Renal cortex interstitium (tissue), 15 donors: ENCODE measurements at places on chromosomes 5 and 9. TPM values are rescaled to one million over a fixed set of nuclear protein-coding genes. Genes with fewer than 3 reads are reported as not detected.

DNA sequence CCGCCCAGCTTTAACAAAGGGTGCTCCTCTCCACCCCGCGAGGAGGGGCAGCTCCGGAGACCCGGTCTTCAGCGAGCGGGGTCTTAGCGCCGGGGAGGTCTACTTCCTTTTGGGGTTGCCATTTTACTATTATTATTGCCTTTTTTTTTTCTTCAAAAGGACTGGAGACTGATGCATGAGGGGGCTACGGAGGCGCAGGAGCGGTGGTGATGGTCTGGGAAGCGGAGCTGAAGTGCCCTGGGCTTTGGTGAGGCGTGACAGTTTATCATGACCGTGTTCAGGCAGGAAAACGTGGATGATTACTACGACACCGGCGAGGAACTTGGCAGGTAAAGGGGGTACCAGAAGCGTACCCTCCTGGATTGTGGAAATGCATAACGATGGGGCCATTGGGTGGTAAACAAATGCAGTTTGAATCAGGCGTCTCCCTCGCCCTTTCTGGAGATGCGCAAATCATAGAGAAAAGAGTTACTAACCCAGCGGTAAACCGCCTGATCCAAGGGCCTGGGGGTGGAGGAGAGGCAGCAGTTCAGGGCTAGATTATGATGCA lies 1.2 kb downstream of the DAPK1 start:
- no peak for DNase-seq

DNA sequence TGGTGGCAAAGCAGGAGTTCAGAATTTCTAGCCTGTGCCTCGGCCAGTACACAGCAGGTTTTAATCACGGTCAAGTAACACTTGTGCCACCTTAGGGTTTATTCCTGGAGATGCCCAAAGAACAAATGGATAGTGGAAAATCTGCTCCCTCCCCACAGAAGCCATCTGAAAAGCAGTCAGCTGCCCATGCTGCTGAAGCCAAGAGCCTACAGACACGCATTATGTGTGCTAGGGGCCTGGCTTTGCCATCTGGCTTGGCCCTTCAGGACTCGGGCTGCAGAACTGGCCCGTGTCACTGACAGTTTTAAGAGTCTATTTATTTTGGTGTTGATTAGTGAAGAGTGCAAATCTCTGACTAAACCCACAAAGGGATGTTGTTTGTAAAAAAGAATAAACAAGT lies 11.1 kb downstream of the ARSB start:
- DNase-seq, result no peak

The PRKACG gene
- polyA plus RNA-seq, result not detected

GRCh38 chr5:180360078-180360957 lies 7.2 kb upstream of the GFPT2 start:
- no peak for DNase-seq

The ZDHHC21 gene
- polyA plus RNA-seq, result 15.4 TPM

The PIP5K1B gene
- 6.6 TPM for polyA plus RNA-seq

- no peak for DNase-seq
Measured at GRCh38 chr5:115602591-115603125, 379 bp upstream of the TICAM2 start.

The GMCL2 gene
- polyA plus RNA-seq, result 0.04 TPM

GRCh38 chr9:136471802-136472487 lies 10.9 kb downstream of the SEC16A start:
- no peak for DNase-seq

GRCh38 chr5:175202463-175203068 lies 241.4 kb downstream of the DRD1 start:
- peak; percentile 38 for DNase-seq

- DNase-seq, result no peak
Measured at GRCh38 chr5:114316167-114316566, 45.7 kb upstream of the KCNN2 start.

The C9orf50 gene
- polyA plus RNA-seq, result 0.69 TPM

- no peak for DNase-seq
Measured at GRCh38 chr9:97558701-97559101, 57.2 kb downstream of the TMOD1 start.

GRCh38 chr9:110835859-110836271 lies 167.3 kb downstream of the MUSK start:
- no peak for DNase-seq

GRCh38 chr9:135701067-135701958 lies 672 bp upstream of the KCNT1 start:
- no peak for DNase-seq

DNA sequence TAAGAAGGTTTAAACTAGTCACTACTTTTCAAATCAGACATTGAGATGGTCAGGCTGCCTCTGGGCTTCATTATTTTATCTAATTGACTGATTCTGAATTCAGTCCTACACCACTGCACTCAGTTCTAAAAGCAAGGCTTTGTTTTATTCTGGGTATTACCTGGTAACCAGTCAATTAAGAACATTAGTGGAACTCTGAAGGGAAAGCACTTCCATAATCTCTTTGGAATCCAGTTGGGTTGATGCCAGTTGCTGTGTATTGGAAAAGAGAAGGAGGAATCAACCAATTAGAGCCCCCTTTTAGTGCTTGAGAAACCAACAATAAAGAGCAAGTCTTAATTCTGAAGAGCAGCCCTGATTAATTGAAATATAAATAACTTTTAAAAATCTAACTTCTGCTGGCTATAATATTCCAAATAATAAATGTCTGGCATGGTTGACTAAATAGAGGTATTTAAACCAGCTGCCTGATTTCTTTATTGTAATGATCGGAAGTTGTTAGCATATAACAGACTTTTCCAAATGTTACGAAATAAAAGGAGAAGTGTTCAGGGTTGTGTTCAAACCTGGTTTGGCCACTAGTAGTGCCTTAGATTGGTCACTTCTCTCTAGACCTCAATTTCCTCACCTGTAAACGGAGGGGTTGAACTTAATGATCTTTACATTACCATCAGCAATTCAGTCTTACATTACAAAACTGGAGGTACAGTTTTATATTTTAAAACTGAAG lies 32.0 kb downstream of the CPEB4 start:
- DNase-seq, result no peak

- no peak for DNase-seq
Measured at GRCh38 chr9:76980566-76980965, 38.9 kb upstream of the FOXB2 start.

- DNase-seq, result no peak
Measured at GRCh38 chr9:125960626-125961025, 213.5 kb downstream of the PBX3 start.

GRCh38 chr5:128796506-128796905 lies 168.8 kb upstream of the SLC27A6 start:
- no peak for DNase-seq

GRCh38 chr5:43415935-43416802 lies 4.0 kb upstream of the CCL28 start:
- DNase-seq, result no peak

The PCDHGB2 gene
- polyA plus RNA-seq, result 4.3 TPM

The TAF1L gene
- polyA plus RNA-seq, result 0.15 TPM

DNA sequence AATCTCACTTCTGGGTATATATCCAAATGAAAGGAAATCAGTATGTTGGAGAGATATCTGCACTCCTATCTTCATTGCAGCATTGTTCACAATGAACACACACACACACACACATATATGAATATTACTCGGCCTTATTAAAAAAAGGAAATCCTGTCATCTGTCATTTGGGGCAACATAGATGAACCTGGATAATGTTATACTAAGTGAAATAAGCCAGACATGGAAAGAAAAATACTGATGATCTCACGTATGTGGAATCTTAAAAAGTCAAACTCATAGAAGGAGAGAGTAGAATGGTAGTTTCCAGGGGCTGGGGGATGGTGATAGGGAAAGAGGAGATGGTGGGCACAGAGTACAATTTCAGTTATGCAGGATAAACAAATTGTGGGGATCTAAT lies 100.3 kb downstream of the EMB start:
- no peak for DNase-seq

The ELOVL7 gene
- polyA plus RNA-seq, result 20.5 TPM

The SIGMAR1 gene
- polyA plus RNA-seq, result 46.9 TPM

GRCh38 chr9:115891929-115892328 lies 261.7 kb upstream of the PAPPA start:
- DNase-seq, result no peak

The DBH gene
- polyA plus RNA-seq, result 0.95 TPM

DNA sequence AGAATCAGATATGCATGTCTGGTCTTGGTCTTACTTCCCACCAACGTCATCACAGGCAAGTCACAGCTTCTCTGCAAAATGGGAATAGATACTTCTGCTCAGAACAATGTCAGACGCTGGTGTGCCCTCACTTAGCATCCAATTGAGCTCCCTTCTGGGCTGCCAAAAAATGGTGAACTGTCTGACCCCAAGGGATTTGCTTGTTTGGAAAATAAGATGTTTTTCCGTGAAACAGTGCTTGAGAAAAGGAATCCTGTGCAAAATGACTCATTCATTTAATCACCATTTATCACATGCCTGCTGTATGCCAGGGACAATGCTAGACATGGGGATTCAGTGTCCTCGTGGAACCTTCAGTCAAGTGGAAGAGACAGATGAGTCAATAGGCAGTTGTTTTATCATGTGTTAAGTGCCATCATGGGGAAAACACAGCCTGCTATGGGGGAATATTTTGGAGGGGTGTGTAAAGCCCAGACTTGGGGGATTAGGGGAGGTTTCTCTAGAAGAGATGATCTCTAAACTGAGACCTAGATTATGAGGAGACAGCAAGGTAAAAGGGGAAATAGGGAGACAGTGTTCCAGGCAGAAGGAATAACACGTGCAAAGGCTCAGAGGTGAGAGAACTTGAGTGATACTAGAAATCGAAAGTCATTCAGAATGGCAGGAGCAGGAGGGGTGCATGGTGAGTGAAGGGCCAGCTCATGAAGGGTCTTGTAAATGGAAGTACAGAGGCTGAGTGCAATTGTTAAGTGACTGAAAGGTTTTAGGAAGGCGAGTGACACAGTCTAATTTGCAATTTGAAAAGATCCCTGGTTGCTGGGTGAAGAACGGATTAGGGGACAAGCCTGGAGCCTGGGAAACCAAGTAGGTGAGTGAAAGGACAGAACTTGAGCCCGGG lies 3.9 kb downstream of the NIPAL4 start:
- DNase-seq, result no peak

GRCh38 chr5:123651234-123651633 lies 139.3 kb downstream of the CSNK1G3 start:
- DNase-seq, result no peak

The ABO gene
- polyA plus RNA-seq, result 27.8 TPM

DNA sequence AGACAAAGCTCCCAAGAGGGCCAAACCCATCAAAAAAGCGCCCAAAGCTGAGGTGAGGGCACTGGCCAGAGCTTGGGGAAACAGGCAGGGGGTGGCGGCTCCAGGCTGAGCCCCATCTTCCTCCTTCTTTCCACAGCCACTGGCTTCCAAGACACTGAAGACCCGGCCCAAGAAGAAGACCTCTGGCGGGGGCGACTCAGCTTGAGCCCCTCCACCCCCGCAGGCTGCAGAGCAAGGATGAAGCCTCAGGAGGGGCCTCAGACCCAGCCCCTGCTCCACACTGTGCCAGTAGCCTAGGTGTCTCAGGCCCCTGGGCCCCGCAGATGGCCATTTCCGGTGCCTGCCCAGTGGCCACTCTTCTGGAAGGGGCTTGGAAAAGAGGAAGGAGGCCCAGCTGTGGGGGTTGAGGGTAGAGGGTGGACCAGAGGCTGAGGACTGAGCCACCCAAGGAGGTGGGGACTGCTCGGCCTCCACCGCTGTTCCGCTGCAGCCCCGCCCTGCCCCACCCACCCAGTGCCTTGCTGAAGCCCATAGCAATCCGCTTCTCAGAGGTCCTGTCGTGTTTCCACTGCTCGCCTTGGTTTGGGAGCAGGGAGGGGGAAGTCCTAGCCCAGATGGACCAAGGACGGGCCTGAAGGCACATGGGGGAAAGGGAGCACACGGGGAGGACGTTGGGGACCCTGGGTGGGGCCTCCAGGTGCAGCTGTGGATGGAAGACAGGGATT lies 6.9 kb downstream of the REEP2 start:
- DNase-seq, result no peak

GRCh38 chr5:146068977-146069779 lies 36.2 kb downstream of the PLAC8L1 start:
- no peak for DNase-seq

The SLC25A2 gene
- polyA plus RNA-seq, result 0.14 TPM

The GAPT gene
- polyA plus RNA-seq, result 0.92 TPM

DNA sequence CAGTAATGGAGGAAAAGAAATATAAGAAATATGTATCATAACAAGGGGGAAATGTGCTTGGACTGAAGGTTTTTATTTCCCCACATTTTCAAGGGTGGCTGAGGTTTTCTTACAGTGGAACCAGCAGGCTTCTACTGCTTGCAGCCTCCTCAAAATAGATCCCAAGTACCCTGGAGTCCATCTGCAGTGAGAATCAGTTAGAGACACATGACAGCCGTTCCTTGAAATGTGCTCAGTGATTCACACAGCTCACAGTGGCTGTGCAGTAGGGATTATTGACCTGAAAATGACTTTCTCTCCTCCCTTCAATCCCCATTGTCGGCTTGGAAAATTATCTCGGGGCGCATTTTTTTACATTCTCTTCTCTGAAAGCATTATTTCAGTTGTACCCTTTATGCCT lies 832.0 kb downstream of the TLR4 start:
- DNase-seq, result no peak

DNA sequence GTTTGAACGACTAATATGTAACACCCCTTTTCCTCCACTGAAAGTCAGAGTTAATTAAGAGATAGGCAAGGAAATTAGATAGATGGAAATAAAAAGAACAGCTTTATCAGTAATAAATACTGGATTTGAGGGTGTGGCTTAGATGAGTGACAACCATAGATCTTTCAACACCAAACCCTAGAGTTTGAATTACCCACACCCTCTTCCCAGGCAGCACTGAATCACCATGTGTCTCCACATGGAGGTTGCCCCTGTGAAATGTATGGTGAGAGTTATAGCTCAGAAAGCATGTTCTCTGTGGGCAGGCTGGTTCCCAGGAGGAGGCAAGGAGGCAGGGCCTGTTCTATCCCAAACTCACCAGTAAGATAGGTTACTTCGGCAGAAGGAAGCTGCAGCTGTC lies 69.7 kb downstream of the TMEM174 start:
- no peak for DNase-seq

DNA sequence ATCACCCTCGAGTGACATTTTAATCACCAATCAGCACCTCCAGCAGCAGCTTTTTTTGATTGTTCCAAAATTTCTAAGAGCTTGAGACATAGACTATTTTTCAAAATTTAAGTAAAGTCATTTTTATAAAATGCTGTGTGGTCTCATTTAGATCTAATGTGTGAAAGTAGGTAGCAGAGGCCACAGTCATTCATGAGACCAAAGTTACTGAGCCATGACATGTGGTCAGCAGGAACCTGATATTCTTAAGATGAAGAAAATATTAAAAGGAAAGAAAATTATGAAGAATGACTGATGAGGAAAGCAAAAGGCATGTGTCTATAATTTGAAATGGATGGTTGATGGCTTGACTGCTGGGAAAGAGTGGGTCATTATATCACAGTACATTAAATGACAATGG lies 7.2 kb downstream of the FREM1 start:
- DNase-seq, result no peak

The PAEP gene
- polyA plus RNA-seq, result not detected

The SLC1A3 gene
- polyA plus RNA-seq, result 1.3 TPM

DNA sequence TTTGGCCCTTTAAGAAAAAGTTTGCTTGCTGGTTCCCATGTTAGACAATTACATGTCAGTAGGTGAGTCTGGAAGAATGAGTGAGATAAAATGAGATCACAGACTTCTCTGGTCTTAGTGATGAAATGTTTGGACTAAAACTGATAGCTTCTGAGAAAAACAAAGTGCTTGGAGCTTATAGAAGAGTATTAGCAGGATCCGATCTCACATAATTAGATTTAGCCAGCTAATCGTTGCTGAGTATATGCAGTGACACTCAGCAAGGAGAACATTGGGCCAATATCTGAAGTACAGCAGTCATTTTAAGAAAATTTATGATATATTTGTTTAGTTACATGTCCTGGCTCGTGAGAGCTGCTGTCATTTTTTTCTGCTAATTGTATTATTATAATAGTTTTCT lies 135.8 kb downstream of the SNCAIP start:
- no peak for DNase-seq
